ENCODE measurements at places on chromosomes 5 and 9.

- no peak for ATAC-seq
Observed at GRCh38 chr9:96084331-96084734, 208.8 kb downstream of the ERCC6L2 start.

DNA sequence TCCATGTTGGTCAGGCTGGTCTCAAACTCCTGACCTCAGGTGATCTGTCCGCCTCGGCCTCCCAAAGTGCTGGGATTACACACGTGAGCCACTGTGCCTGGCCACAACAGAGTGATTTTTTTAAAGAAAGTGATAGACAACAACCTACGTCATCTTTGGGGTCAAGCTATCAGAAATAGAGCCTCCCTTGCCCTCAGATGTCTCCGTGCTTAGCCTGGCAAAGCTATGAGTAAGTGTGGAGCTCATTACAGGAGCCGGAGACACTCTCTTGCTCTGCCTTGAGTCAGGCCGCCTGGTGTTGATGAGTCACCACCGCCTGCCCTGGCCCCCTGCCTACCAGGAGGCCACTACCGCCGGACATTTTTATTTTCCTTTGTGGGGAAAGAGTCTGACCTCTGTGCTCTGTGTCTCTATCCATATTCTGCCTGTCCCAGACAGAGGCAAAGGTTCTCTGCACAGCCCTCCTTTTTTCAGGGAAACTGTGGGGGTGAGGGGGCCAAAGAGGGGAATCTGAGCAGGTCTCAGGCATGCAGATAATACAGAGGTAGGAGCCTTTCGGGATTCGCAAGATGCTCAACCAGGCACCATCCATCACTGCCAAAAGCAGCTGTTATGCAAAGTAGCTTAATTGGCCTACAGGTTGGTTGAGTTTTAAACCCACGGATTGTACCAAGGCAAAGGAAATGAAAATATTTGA, 123.7 kb upstream of the CPEB4 start:
- ATAC-seq, result no peak

DNA sequence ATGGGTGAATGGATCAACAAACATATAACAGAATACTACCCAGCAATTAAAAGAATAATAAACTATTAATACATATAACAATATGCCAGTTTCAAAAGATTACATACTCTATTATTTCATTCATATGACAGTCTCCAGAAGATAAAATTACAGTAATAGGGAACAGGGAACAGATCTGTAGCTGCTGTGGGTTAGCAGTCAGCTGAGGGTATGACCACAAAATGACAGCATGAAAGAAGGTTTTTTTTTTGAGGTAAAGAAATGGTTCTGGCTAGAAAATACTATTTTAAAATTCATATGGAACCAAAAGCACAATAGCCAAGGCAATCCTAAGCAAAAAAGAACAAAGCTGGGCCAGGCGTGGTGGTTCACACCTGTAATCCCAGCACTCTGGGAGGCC, 73.0 kb upstream of the NR5A1 start:
- ATAC-seq, result no peak

DNA sequence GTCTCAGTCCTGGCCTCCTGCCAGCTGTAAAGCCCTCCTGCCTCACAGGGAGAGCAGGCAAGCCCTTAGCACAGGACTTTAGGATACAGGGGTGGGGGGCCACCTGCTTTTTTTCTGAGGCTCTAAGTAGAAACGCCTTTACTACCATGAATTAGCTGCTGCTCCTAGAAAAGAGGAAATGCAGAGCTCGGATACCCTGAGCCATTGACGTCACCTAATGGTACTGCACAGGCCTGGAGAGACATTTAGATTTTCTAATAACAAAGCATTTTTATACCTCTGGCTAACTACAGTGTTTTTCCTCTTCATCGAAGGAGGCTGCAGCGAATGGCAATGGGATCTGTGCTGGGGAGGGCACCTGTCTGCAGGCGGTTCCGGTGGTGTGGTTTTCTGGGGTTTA, 137.0 kb downstream of the WDR41 start:
- no peak for ATAC-seq

DNA sequence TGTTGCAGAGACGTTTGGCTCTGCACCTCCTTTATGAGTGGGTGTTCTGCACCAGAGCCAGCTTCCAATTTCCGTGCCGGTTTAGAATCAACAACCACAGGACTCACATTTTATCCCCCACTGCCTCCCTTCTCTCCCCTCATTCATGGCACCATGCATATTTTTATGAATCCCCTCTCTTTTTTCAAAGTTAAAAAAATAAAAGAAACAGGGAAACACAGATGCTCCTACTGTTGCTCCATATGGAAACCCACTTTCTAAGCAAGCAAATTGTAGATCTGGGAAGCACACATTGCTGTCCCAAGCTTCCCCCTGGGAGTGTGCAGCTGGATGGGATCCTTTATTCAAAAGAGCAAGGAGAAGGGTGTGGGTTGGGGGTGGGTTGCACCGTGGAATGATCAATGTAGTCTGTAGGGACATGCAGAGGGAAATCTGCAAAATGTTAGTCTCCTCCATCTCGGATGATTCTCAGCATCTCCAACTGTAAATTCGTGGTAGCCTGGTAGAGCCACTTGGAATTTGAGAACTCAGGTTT, 410.0 kb upstream of the ADAMTSL1 start:
- ATAC-seq, result no peak

DNA sequence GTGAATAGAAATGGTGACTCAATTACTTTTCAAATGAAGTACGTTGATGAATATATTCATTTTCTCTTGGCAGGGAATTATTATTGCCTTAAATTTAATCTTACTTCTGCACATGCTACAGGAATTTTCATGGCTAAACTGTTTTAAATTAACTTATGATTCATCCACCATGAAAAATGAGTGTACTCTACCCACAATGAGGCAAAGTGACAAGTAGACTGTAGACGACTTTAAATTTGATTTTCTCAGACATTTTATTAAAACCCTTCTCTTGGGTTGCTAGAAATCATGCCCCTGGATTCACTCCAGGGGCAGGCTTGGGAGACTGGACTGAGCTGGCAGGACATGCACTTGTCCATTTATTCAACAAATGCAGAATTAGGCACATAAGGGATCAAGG, 23.5 kb upstream of the ERAP2 start:
- ATAC-seq, result no peak

GRCh38 chr5:32618962-32619361, 33.6 kb downstream of the SUB1 start:
- ATAC-seq, result no peak
